GM12878 (cell line): ENCODE measurements at places on chromosomes 2 and 18. TPM values are rescaled to one million over a fixed set of nuclear protein-coding genes. Genes with fewer than 3 reads are reported as not detected.

GRCh38 chr18:45830917-45831316 lies 5.4 kb downstream of the SIGLEC15 start:
- no peak overlapping the region for H3K4me3 ChIP-seq
- H3K27ac ChIP-seq: no peak overlapping the region
- peaks cover 18% of the 10 kb centered on the region for H3K4me1 ChIP-seq

DNA sequence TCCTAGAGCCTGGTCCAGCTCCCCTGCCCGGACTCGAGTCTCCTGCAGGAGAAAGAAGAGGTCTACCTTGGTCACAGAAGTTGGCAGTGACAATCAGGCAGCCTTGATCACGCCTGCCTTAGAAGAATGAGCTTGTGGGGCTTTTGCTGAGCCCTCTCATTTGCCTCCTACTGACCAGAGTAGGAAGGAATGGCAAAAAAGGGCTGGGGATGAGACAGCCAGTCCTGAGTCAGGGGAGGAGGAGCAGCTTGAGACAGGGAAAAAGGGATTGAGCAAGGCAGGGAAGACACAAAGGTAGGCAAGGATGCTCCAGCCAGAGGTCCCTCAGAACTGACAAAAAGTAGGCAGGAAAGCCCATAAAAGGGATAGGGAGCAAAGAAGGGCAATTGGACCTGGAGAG lies 6.0 kb downstream of the WDR54 start:
- no peaks in the 10 kb centered on the region for H3K36me3 ChIP-seq
- H3K4me3 ChIP-seq: no peak overlapping the region
- no peaks in the 10 kb centered on the region for H3K27me3 ChIP-seq
- H3K27ac ChIP-seq: no peak overlapping the region
- no peak for DNase-seq

Gene LBX2
- total RNA-seq: 0.88 and 1.2 TPM in 2 replicates

GRCh38 chr18:23142251-23142929 lies 7.1 kb downstream of the CABLES1 start:
- peaks cover 24% of the 10 kb centered on the region for H3K4me1 ChIP-seq
- peak overlapping the region; percentile 41; the same call in 1 of the 2 replicates for H3K27ac ChIP-seq
- no peak overlapping the region; the same call in 1 of the 2 replicates for H3K4me3 ChIP-seq
- no peaks in the 10 kb centered on the region; the same call in 1 of the 2 replicates for H3K36me3 ChIP-seq
- no peaks in the 10 kb centered on the region for H3K27me3 ChIP-seq
- DNase-seq: no peak

GRCh38 chr2:112195167-112195766 lies 57.1 kb downstream of the FBLN7 start:
- H3K4me3 ChIP-seq: no peak overlapping the region
- no peaks in the 10 kb centered on the region; the same call in 1 of the 2 replicates for H3K4me1 ChIP-seq
- no peak for DNase-seq
- no peaks in the 10 kb centered on the region for H3K36me3 ChIP-seq
- no peaks in the 10 kb centered on the region; the same call in 1 of the 2 replicates for H3K27me3 ChIP-seq

DNA sequence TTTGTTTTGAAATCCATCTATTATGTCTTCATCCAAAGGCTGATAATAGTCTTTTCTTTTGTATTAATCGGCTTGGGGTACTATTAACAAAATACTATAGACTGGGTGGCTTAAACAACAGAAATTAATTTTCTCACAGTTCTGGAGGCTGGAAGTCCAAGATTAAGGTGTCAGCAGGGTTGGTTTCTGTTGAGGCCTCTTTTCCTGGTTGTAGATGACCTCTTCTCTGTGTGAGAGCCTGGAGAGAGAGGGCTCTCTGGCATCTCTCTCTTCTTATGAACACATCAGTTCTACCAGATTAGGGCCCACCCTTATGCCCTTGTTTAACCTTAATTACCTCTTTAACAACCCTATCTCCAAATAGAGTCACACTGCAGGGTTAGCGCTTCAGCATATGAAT lies 14.2 kb upstream of the KCTD1 start:
- H3K4me1 ChIP-seq: no peaks in the 10 kb centered on the region
- H3K4me3 ChIP-seq: no peak overlapping the region
- DNase-seq: no peak
- no peaks in the 10 kb centered on the region for H3K36me3 ChIP-seq

DNA sequence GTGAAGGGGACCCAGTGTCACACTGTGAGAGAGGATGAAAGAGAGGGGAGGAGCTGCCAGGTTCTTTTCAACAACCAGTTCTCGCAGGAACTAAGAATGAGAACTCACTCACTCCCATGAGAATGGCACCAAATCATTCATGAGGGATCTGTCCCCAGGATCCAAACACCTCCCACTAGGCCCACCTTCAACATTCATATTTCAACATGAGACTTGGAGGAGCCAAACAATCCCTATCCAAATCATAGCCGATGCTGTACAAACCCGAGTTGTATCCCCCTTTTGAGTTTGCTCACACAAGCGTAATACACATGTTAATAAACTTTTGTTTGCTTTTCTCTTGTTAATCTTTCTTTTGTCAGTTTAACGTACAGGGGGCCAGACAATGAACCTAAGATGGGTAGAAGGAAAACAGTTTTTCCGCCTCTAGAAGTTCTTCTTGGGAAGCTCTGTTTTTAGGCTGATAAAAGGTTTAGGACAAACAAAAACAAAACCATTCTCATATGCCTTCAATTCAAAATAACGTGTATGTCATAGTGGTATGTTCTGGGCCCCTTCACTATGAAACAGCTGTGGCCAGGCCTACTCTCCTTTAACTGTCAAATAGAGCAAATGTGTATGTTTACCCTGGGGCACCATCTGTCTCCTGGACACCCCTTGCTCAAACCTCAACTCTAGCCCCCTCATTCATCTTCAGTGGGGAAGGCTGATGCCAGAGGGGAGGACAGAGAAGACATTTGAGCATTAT lies 9.1 kb upstream of the TMEM37 start:
- H3K4me3 ChIP-seq: no peak overlapping the region
- H3K4me1 ChIP-seq: no peaks in the 10 kb centered on the region
- peaks cover 2% of the 10 kb centered on the region; the same call in 1 of the 2 replicates for H3K27me3 ChIP-seq
- no peak overlapping the region for H3K27ac ChIP-seq

GRCh38 chr18:30358555-30358954 lies 684.0 kb downstream of the DSC3 start:
- no peak overlapping the region for H3K27ac ChIP-seq
- no peak overlapping the region for H3K4me3 ChIP-seq
- no peaks in the 10 kb centered on the region for H3K27me3 ChIP-seq
- H3K36me3 ChIP-seq: no peaks in the 10 kb centered on the region
- no peak for DNase-seq

DNA sequence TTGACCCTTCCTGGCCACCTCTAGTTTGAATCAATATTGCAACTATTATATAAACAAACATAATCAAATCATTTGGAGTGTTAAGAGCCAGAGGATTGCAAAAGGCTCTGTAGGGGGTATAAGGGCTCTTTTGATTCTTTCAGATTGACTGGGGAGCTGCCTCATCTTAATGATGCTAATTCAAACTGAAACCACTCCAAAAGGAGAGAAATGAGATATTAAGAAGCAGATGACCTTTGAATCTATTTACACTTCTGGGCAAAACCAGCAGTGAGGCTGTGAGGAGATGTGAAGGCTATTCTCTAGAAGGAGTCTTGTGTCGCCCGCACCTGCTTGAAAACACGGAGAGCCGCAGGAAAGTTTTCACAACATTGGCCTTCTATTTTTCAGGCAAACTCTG lies 311.2 kb upstream of the CRIM1 start:
- no peaks in the 10 kb centered on the region for H3K27me3 ChIP-seq
- no peaks in the 10 kb centered on the region for H3K4me1 ChIP-seq
- no peak for DNase-seq
- no peak overlapping the region for H3K4me3 ChIP-seq
- H3K36me3 ChIP-seq: no peaks in the 10 kb centered on the region

Gene BCL2L11
- 2.5 and 4.8 TPM in 2 replicates for total RNA-seq

DNA sequence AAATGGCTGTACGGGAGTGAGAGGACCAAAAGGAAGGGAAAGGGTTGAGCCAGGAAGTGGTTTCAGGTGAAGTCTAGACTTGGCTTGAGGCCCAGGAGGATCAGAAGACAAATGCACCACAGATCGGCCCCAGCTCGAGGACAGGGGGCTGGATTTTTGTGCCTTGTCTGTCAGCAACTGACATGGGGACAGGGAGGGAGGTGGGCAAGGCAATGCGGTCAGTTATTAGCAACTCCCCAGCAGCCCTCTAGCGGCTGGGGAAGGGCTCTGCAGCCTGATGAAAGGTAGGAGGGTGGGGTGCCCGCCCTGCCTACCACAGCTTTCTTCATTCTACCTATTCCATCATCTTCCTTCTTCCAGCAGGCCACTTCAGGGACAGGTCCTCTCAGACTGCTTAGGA lies 50.0 kb downstream of the CPO start:
- no peak overlapping the region for H3K4me3 ChIP-seq
- DNase-seq: no peak
- H3K27me3 ChIP-seq: no peaks in the 10 kb centered on the region

Gene PUM2
- total RNA-seq: 76.9 and 80.2 TPM in 2 replicates

Gene AQP12B
- not detected in 2 replicates for total RNA-seq

Gene ADAM23
- 36.9 and 41.8 TPM in 2 replicates for total RNA-seq

GRCh38 chr2:42809819-42810120 lies 17.4 kb upstream of the HAAO start:
- no peaks in the 10 kb centered on the region for H3K36me3 ChIP-seq
- H3K4me3 ChIP-seq: peak overlapping the region; percentile 68
- H3K4me1 ChIP-seq: peaks cover 9% of the 10 kb centered on the region
- H3K27ac ChIP-seq: peak overlapping the region; percentile 97

Gene CNGA3
- not detected in 2 replicates for total RNA-seq

Gene SP5
- not detected in 2 replicates for total RNA-seq

DNA sequence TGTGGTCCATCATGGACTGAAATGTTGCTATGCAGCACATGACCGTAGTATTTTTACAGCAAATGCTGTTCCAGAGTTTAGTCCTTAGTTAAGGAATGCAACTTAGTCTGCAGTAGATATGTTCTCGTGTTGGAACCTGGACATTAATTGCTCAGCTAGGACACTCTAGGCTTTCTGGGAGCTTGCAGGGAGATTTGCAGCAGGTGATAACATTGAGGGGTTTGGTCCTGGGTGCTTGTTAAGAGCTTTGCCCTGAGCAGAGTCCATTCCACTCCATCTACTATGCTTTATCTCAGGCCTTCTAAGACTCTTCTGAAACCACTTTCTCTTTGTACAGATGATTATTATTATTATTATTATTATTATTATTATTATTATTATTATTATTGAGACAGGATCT lies 27.1 kb downstream of the DRC1 start:
- no peaks in the 10 kb centered on the region for H3K4me1 ChIP-seq
- DNase-seq: no peak
- H3K36me3 ChIP-seq: no peaks in the 10 kb centered on the region

GRCh38 chr2:16623564-16624435 lies 41.8 kb downstream of the CYRIA start:
- peaks cover 13% of the 10 kb centered on the region for H3K27me3 ChIP-seq
- DNase-seq: no peak
- H3K4me1 ChIP-seq: peaks cover 16% of the 10 kb centered on the region

Gene SULT1C4
- total RNA-seq: not detected in 2 replicates

DNA sequence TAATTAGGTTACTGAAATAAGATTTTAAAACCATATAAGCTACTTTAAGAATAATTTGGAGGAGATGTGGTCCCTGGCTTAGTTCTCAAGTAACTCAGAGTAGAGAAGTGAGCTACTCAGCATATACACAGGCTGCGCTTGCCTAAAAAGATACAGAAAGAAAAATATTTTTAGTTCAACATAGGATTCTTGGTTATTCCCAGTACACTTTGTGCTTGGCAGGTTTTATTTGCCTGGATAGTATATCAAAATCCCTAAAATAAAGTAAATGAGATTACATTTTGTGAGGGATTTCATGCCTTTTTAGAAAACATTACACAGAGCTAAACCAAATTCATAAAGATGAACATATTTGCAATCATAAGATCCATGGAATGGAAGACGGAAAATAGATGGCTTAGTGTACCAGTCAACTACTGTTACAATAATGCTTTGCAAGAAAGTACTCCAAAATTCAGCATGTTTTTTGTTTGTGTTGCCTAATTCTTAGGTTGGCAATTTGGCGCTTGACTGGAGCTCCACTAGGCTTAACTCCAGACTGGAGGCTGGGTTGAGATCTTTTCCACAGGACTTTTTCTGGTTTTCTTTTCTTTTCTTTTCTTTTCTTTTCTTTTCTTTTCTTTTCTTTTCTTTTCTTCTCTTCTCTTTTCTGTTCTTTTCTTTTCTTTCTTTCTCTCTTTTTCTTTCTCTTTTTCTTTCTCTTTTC lies 600.5 kb upstream of the SYT4 start:
- H3K27ac ChIP-seq: no peak overlapping the region
- no peaks in the 10 kb centered on the region for H3K27me3 ChIP-seq
- H3K4me1 ChIP-seq: no peaks in the 10 kb centered on the region
- no peaks in the 10 kb centered on the region for H3K36me3 ChIP-seq
- no peak overlapping the region for H3K4me3 ChIP-seq
- DNase-seq: no peak

Gene MYO1B
- 2.2 and 3.6 TPM in 2 replicates for total RNA-seq

DNA sequence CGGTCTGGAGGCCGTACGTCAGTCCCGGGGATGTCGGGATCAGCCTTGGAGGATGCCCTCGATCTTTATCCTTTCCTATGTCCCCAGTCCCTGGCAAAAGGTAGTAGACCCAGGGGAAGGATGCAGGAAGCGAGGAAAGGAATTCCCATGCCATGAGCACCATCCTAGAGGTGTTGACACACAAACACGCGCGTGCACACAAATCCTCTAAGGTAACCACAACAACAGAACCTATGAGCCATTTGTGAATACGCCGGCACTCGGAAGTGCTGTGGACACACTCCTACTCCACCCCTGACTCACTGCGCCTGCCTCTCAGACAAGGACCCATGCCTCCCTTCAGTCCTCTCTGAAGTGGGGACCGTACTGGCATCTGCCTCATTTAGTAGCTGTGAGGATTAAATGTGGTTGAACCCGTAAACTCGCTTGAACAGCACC lies 11.3 kb upstream of the MLPH start:
- no peak for DNase-seq
- H3K4me1 ChIP-seq: peaks cover 6% of the 10 kb centered on the region; the same call in 1 of the 2 replicates
- H3K27ac ChIP-seq: no peak overlapping the region
- 0 out of 2 replicates have a peak overlapping the region, but pooled peaks have one; percentile 94 for H3K4me3 ChIP-seq

DNA sequence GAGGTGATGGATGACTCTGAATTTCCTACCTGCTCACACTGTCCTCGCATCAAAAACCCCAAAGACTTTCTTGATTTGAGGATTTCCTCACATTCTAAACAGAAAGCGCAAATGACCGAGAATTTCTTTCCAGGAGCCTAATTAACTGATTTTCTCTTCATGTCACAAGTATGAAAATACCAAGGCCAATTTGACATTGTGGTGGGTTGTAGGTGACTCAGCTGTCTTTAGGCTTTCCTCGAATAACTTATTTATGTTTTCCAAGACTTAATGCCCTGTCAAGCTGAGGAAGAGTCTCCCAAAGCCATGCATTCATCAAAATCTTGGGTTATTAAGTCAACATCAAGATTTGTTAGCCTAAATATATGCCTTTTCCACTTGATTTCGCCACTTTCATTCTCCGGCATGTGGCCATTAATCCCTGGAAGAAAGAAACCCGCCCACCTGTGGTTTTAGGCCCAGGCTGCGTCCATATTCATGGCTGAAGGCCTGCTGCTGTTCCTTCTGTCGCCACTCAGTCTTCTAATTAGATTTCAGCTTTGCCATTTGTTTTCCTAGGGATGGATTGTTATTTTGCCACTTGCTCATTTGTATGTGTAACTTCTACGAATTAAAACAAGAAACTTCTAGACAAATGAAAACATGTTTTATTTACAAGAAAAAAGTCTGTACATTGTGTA lies 84.9 kb downstream of the ST6GAL2 start:
- H3K4me1 ChIP-seq: no peaks in the 10 kb centered on the region
- no peak for DNase-seq
- H3K27me3 ChIP-seq: no peaks in the 10 kb centered on the region

Gene TUBA3E
- not detected in 2 replicates for total RNA-seq
